ENCODE measurements at places on chromosomes 7 and 10. TPM values are rescaled to one million over a fixed set of nuclear protein-coding genes. Genes with fewer than 3 reads are reported as not detected.

MSMB gene
- total RNA-seq: not detected

GDF2 gene
- total RNA-seq: not detected

VGF gene
- total RNA-seq: 7.9 TPM

OR2A7 gene
- total RNA-seq: 3.7 TPM

TCAF2 gene
- total RNA-seq: 0.73 TPM

PRKG1 gene
- total RNA-seq: 2.5 TPM

SCRN1 gene
- 35.2 TPM for total RNA-seq

TMEM106B gene
- total RNA-seq: 20.9 TPM
